M059J (cell line): ENCODE measurements at places on chromosomes 3 and 15.

- no peak for DNase-seq
Observed at GRCh38 chr3:152386208-152386607, 117.5 kb downstream of the MBNL1 start.

DNA sequence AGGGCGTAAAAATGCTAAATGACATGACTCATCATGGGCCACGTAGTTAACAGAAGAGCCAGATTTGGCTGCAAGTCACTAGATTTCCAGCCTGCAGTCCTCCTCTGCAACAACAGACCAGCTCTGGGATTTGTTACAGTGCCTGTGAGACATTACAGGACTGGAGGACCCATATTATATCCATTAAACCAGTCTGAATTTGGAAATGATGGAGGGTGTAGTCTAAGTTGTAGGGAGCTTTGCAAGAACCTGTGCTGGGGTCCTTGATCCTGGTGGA, 10.8 kb downstream of the ZNF774 start:
- DNase-seq, result peak; percentile 84

GRCh38 chr3:178743297-178743696, 207.1 kb downstream of the KCNMB2 start:
- DNase-seq, result no peak

DNA sequence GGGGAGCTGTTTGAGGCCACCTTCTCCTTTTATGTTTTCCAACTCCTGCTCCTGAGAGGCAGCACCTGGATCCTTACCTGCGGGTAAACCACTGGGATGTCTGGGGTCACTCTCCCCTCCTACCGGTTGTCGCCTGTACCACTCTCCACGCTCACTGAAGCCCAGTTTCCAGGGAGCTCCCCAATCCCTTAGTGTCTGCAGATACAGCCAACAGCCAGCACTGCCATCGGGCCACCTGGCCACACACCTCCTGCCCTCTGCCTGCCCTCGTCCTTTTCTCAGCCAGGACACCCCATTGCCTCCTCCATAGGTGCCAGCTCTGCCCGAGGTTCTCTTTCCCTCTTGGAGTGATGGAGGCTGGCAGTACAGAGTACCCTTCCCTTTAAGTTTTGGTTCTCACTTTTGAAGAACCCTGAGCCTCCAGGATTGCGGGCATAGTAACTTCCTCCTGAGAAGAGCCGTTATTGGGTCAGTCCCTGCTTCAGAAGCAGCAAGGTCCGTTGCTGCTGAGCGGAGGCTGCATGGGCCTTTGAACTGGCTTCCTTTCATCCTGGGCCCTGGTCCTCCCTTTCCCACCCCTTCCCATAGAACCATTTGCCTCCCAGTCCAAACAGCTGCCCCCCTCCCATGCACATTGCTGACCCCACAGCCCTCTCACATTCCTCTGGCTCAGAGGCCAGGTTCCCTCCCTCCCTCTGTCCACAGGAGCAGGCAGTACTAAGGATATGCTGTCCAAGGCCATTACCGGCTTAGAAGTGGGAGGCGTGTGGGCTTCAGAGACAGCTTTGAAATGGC, 30.9 kb downstream of the ARNT2 start:
- no peak for DNase-seq

GRCh38 chr3:194283221-194284006, 67.7 kb downstream of the CPN2 start:
- DNase-seq, result no peak

- DNase-seq, result no peak
Observed at GRCh38 chr15:65182538-65182937, 2.6 kb downstream of the CLPX start.

- DNase-seq, result peak; percentile 22
Observed at GRCh38 chr3:42192334-42193200, 73.4 kb downstream of the CCK start.

GRCh38 chr3:14472471-14473351, 67.4 kb downstream of the GRIP2 start:
- DNase-seq, result peak; percentile 98

GRCh38 chr3:138945709-138946662, 951 bp downstream of the FOXL2 start:
- DNase-seq, result peak; percentile 56

DNA sequence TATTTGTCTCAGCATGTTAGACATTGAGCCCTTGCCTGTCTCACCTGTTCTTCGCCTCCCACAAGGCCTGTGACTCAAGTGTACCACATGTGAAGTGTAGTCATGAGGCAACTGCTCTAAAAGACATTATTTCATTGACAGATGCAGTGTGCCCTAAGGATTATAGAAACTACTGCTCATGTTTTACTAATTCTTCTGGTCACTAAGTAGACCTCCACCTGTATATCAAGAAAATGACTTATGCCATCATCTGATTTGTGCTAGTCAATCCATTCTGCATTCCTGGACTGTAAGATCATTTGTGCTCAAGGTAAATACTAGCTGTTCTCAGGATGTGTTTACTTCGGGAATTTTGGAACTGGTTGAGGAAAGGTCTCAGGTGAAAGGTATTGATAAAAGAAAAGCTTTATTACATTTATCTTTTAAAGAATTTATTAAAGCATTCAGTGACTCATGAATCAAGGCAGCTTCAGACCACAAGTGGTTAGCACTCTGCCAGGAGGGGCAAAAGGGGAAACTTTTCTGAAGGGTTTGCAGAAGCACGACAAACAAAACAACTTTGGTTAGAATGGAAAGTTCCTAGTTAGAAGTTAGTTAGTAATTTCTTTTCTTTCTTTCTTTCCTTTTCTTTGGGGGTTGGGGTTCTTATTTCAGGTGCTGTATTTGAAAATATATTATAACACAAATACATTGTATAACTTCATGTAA, 465.3 kb upstream of the CBLB start:
- peak; percentile 84 for DNase-seq
